ENCODE measurements at places on chromosomes 11 and 22.

DNA sequence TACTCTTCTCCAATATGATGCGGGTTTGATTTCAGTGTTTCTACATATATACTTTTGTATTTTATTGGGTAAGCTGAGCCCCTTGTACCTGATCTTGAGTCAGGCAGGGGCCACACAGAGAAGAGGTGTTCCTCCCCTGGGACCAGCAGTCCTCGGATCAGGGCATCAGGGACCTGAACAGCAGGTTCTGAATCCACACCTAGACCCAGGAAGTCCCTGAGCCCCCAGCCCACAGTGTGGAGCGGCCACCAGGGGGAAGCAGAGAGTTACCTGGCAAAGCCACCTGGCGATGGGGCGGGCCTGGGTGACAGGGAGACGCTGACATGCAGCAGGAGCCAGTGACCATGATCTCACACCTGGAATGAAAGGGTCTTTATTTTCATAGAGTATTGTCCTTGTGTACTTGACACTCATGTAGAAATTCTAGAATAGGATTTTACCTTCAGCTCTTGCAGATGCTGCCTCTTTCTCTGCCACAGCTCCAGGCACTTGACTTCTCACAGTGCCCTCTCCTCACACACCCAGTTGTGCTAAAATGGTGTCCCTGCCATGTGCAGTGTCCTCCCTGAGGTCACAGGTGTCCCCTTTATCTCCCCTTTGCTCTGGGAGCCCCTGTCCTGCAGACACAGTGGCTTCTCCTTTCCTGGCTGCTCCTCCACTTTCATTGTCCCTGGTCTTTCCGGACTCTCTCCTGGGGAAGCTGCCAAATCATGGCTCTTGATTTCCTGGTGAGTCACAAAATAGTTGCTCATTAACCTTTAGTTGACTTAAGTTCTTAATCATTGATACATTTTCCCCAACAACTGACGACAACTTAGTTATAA lies 48.5 kb downstream of the GGTLC2 start:
- DNase-seq: no peak

DNA sequence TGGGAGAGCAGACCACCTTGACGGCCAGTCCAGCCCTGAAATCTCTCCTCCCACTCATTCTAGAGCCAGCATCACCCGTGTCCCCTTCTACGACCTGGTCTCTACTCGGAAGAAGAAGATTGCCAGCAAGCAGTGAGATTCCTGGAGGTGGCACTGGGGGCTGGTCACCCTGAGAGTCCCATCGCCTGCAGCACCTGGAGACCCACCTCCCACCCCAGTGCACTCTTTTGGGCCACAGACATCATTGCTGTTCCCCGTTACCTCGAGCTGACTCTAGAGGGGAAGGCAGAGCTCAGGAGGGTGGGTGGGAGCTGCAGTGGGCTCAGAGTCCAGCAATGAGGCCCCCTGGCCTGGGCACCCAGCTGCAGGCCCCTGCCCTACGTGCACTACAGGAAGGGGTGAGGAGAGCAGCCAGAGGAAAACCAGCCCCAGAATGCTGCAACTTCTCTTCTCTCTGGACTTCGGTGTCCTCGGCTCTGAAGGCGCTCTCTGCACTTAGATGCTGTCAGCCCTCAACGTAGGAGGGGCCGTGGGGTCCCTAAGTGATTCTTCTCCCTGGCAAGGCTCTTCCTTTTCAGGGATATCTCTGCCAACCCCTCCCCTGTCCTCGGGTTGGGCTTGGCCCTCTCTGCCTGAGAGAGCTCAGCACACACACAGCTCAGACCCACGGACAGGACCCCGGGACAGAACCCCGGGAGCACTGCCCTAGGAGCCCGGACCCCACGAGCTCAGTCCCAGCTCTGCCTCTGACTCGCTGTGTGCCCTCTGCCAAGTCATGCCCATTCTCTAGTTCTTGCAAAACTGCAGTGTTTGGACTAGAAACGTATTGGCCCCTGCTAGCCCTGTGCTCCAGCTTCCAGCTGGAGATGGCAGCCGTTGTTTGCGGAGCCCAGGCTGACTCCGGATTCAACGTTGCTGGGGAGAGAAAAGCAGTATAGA lies 31.3 kb downstream of the CYTH4 start:
- DNase-seq: no peak

GRCh38 chr11:36558571-36559413 lies 9.0 kb upstream of the RAG1 start:
- DNase-seq: no peak

DNA sequence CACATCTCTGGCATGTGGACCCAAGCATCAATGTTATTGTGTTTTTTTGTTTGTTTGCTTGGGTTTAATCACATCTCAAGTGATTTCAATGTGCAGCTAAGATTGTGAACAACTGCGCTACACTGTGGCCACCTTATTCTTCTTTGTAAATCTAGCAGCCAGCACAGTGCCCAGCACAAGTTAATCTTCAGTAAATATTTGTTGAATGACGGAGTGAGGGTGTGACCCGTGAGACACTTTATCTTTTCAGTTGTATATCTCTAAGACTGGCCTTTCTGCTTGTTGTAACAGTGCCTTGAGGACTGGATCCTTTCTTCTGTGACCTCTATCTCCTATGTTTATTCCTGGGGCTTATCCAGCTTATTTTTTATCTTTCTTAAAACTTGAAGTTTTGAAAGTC lies 21.4 kb upstream of the AMOTL1 start:
- DNase-seq: no peak

DNA sequence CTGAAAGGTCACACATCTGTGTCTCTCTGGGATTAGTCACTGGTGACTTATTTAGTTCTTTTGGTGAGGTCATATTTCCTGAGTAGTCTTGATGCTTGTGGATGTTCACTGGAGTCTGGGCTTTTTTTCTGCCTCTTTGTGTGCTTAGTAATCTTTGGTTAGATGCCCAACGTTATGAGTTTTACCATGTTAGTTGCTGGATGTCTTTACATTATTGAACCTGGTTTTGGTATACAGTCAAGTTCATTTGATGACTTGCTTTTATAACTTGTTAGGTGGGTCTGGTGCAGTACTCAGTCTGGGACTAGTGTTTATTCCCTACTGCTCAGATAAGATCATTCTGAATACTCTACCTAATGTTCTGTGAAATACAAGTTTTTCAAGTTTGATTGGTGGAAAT lies 26.2 kb upstream of the SLC37A2 start:
- DNase-seq: no peak

- DNase-seq: no peak
Observed at GRCh38 chr11:43649501-43649900, 31.0 kb upstream of the HSD17B12 start.

GRCh38 chr11:95134491-95134890 lies 44.8 kb downstream of the ENDOD1 start:
- DNase-seq: no peak

GRCh38 chr11:63783925-63784592 lies 15.5 kb upstream of the ZFTA start:
- no peak for DNase-seq

- DNase-seq: no peak
Observed at GRCh38 chr11:97751405-97751804, 1269.3 kb upstream of the CNTN5 start.

GRCh38 chr11:6319001-6319703 lies 1.1 kb downstream of the CAVIN3 start:
- no peak for DNase-seq

DNA sequence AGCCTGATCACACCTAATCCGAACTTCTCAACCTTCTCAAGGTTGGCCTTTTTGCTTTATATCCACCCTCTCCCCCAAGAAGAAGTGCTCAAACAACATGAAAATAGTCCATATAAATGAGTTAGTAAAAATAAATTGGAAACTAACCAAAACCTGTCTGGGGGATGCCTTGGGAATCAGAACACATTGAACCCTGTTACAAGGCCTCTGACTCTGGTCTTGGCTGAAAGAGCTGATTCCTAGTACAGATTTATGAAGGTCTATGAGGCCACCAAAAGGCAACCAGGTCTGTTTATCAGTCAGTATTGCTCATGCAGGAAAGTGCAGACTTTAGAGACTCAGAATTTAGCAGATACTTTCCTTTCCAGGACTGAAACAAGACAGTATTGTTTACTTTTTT lies 49.7 kb downstream of the NRXN2 start:
- no peak for DNase-seq

DNA sequence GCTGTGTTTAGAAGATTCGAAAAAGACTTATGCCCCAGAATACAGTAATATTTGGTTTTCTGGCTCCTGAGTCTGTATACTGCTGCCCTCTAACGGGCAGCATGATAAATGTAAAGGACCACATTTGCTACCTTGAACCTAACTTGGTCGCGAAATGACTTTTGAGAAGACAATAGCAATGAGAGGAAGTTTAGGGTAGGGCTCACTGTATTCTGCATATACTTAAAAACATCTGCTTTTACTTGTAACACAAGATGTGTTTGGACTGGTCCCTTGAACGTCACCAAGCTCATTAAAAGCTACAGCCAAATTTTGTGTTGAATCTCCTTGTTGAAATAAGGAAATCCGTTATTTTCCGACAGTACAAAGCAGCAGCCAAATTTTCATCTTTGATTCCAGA lies 309.1 kb downstream of the SWAP70 start:
- peak; percentile 38 for DNase-seq

GRCh38 chr11:770642-771616 lies 6.4 kb downstream of the GATD1 start:
- DNase-seq: no peak

GRCh38 chr11:2776351-2777061 lies 76.7 kb upstream of the KCNQ1OT1 start:
- no peak for DNase-seq

GRCh38 chr11:117037279-117037974 lies 60.8 kb downstream of the SIK3 start:
- no peak for DNase-seq

GRCh38 chr11:59174664-59175033 lies 2.7 kb downstream of the DTX4 start:
- DNase-seq: no peak

DNA sequence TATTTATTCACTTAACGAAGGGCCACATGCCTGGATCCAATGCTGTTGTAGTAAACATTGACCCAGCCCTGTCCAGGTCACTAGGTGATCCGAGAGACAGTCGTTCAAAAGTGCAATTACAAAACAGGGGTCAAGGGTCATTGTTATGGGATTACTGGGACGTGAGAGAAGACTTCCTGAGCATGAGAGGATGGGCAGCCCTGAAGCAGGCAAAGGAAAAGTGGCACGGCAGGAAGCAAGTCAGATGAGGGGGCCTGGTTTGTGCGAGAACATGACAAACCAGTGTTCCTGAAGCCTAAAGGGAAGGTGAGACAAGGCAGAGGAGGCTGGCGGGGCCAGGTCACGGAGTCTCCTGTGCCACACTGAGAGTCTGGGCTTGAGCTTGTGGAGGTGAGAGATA lies 15.8 kb upstream of the MMP20 start:
- DNase-seq: no peak

GRCh38 chr11:121351083-121351630 lies 58.6 kb downstream of the SC5D start:
- DNase-seq: no peak

GRCh38 chr11:81897639-81898038 lies 836.0 kb downstream of the FAM181B start:
- no peak for DNase-seq

GRCh38 chr11:13897646-13898276 lies 64.8 kb upstream of the SPON1 start:
- no peak for DNase-seq

DNA sequence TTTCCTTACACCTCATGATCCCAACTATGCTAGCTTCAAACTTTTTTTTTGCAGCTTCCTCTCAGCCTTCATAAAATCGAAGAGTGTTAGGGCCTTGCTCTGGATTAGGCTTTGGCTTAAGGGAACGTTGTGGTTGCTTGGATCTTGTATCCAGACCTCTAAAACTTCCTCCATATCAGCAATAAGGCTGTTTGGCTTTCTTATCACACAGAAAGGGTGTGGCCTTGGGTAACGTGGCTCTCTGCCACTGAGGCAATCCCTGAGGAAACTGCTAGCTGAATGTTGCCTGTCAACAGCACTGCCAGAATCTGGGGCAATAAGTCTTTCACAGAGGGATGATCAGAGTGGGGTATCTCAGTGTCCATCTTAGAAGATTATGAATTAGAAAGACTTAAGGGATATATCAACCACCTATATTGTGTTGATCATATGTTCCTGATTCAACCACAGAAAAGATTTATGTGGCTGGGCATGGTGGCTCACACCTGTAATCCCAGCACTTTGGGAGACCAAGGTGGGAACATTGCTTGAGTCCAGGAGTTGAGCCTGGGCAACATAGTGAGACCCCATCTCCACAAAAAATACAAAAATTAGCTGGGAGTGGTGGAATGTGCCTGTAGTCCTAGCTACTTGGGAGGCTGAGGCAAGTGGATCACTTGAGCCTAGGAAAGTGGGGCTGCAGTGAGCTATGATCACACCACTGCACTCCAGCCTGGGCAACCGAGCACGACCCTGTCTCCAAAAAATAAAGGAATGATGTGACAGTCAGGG lies 12.5 kb upstream of the CUL5 start:
- no peak for DNase-seq

DNA sequence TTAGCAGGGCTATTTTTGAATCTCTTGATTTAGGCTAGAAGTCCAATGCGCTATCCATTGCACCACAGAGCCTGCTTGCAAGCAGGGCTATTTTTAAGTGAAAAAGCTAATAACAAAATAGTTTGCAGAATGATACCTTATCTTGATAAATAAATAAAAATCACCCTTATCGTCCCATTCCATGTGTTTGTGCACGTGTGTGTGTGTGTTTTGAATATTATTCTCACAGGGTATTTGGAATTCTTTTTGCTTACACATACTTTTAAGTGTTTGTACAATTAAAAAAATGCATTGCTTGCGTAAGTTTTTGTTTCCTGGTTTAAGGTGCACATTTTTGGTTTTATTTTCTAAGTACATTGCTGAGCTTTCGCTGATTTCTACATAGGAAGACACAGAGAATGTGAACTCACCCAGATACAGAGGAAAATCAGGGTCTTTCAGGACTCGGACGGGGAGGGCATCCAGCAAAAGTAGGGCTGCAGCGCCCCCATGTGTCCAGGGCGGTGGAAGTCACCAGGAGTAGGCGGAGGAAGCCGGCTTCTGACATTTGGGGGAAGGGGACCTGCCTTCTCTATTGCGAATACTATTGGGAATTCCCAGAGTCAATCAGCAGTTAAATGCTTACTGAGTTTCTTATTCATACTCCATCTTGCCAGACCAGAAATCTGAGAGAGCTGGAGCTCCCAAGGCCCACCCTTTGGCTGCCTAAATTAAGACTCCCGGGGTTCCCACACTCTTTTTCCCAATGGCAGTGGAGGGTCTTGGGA lies 27.3 kb downstream of the SLC1A2 start:
- peak; percentile 13 for DNase-seq

Data from amygdala (tissue), 56 donors.